Heart right ventricle (tissue), 16 donors: ENCODE measurements at places on chromosomes 11 and 22. TPM values are rescaled to one million over a fixed set of nuclear protein-coding genes. Genes with fewer than 3 reads are reported as not detected.

Gene SLC7A4
- 0.07 TPM for polyA plus RNA-seq

Gene ARSA
- polyA plus RNA-seq = 62.3 TPM

Gene RPL27A
- 2,131 TPM for polyA plus RNA-seq

Gene RIC3
- 17.0 TPM for polyA plus RNA-seq

Gene VSIG2
- 0.55 TPM for polyA plus RNA-seq
